Heart right ventricle (tissue), 16 donors: ENCODE measurements at places on chromosomes 1 and 21.

- no peak for DNase-seq
Observed at GRCh38 chr1:203615061-203615581, 11.5 kb upstream of the ATP2B4 start.

DNA sequence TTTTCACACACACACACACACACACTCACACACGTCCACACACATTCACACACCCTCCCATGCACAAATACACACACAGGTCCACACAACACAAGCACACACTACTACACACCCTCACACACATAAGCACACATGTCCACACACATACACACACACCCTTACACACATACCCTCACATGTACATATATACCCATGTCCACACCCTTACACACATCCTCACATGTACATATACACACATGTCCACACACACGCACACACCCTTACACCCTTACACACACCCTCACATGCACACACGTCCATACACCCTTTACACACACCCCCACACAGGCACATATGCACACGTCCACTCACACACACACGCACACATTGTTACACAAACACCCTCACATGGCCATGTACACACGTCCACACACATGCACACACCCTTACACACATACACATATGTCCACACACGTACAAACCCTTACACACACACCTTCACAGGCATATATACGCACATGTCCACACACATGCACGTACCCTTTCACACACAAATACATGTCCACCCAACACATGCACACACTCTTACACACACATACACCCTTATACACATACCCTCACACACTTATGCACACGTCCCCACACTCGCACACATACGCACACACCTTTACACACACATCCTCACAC, 50.7 kb downstream of the RGS7 start:
- no peak for DNase-seq

GRCh38 chr1:102097451-102097850, 100.7 kb upstream of the OLFM3 start:
- no peak for DNase-seq

GRCh38 chr1:59699227-59699847, 115.4 kb upstream of the HOOK1 start:
- no peak for DNase-seq

DNA sequence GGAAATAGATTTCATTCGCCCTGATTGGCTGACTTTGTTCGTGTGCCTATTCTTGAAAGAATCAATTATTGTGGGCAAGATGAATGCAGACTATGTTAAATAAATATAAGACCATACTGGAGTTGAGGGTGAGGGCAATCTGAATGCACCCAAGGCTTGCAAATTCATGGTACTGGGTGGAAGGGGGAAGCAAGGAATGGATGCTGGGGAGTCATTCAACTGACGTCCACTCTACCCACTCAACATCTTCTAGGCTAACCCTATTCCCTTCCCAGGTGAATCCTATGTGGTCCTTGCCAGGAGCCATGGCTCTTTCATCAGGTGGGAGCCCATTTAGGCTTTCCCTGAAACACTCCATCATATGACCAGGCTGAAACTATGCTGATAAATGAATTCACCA, 5.7 kb upstream of the CYP4B1 start:
- no peak for DNase-seq

- DNase-seq: peak; percentile 69
Observed at GRCh38 chr1:225746361-225747179, 31.1 kb upstream of the SRP9 start.

DNA sequence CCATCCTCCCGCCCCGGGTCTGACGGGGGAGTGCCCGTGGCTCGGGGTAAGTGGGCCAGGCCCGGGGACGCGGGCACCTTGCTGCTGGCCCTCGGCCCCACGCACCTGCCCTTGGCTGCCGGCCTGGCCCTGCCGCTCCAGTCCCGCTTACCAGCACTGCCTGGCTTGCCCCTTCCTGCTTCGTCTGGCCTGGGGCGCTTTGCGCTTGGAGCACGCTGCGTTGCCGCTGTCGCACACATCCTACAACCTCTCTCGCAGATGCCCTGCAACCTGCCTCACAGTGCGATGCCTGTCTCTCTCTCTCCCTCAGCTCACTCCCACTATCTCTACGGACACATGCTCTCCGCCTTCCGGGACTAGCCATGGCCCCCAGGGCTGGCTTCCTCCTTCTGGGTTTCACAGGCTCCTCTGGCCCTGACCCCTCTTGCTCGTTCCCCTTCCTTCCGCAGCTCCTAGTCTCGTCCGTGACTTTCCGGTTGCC, 9.7 kb downstream of the MYOG start:
- DNase-seq: no peak

DNA sequence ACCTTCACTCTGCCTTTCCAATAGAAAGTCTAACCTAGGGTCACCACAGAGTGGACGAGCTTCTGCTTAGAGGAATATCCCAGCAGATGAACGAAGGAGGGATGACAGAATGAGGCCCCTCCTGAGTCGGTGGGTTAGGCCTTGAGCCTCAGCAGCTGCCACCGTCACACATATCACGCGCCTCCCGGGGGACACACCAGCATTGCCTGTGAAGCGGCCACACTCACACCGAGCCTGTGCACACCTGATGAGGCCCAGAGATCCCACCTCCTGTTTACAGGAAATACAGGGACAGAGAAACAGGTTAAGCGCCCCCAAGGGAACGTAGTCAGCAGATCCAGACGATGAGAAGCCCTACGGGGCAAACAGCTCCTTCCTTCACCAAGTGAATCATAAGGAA, 25.1 kb upstream of the LRRC47 start:
- no peak for DNase-seq

DNA sequence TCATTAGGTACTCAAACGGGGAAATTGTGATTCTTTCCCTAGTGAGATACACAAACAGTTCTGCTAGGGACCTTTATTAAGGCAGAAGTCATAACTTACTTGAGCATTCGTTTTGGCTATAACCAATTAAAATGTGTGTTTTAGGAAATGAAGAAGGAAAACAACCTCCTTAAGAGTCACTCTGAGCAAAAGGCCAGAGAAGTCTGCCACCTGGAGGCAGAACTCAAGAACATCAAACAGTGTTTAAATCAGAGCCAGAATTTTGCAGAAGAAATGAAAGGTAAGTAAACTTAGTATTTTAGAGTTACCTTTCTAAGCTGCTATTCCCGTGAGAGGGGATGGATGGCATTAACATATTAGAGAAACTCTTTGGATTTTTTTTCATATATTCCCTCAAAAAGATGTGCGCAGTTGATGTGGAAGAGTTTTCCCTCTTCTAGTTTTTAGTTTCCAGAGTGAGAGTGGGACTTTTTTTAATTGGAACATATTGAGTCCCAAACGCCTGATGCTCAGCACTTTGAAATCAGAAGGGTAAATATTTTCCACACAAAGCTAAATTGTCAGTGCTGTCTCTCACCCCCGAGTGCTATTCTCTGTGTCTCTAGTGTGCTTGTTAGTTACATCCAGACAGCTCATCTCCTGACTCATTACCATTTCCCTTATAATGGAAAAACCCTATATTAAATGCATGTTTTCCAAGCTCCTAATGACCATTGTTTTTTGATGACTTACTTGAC, 34.9 kb downstream of the CENPF start:
- no peak for DNase-seq

DNA sequence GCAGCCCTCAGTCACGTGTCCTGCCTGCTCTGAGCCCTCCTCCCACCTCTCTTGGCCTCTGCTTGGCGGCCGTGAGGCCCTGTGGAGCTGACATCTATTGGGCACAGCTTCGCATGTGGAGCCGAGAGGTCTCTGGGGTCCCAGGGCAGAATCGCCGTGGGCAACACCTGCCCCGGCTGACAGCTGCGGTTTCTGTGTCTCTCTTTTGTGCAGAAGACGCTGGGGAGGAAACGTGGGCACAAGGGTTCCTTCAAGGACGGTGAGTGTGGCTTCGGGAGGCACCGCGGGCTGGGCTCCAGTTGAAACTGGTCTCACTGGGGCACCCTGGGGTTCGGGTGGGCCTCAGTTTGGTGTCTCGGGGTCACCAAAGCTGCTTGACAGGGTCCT, 11.5 kb downstream of the ARHGEF16 start:
- peak; percentile 8 for DNase-seq

- DNase-seq: no peak
Observed at GRCh38 chr1:18041102-18041501, 66.5 kb upstream of the IGSF21 start.

GRCh38 chr1:209493559-209493958, 90.0 kb upstream of the CAMK1G start:
- no peak for DNase-seq

- DNase-seq: no peak
Observed at GRCh38 chr1:12345350-12346217, 115.8 kb downstream of the VPS13D start.

- DNase-seq: no peak
Observed at GRCh38 chr21:36636016-36636415, 62.9 kb upstream of the SIM2 start.

- DNase-seq: no peak
Observed at GRCh38 chr1:31934706-31935629, 3.2 kb downstream of the PTP4A2 start.

GRCh38 chr21:32312976-32313375, 14.3 kb downstream of the MRAP start:
- no peak for DNase-seq

- no peak for DNase-seq
Observed at GRCh38 chr1:211606332-211606913, 27.5 kb upstream of the SLC30A1 start.

- DNase-seq: no peak
Observed at GRCh38 chr1:65434255-65434654, 13.8 kb downstream of the LEPR start.

GRCh38 chr1:28971980-28972771, 57.8 kb downstream of the EPB41 start:
- no peak for DNase-seq

DNA sequence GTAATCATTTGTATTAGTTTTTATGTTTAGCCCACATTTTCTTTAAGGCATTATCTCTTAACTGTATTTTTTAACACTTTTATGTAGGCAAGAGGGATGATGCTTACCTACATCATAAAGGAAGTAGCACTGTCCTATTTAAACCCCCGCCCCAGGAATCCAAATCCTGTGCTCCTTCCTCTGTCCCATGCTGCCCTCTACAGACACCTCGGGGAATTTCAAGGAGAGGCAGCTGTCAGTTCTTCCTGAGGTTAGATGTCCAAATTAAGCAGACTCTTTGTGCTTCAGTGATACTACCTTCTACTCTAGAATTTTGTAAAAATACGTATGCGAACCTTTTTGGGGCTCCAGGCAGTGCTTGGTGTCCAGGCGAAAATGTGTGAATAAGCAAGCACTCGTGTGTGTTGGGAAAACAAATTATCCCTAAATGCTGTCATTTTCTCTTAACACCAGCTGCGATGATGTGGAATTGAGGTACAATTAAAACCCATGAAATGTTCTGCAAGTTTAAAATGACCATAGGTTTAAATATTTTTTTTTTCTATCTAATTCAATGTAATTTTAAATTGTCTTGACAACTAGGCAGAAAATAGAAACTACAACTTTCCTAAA, 19.2 kb downstream of the CRCT1 start:
- DNase-seq: no peak

GRCh38 chr1:235465066-235465465, 39.2 kb downstream of the B3GALNT2 start:
- DNase-seq: no peak
